Type B pancreatic cell (in vitro differentiated cells): ENCODE measurements at places on chromosomes 6 and 20.

DNA sequence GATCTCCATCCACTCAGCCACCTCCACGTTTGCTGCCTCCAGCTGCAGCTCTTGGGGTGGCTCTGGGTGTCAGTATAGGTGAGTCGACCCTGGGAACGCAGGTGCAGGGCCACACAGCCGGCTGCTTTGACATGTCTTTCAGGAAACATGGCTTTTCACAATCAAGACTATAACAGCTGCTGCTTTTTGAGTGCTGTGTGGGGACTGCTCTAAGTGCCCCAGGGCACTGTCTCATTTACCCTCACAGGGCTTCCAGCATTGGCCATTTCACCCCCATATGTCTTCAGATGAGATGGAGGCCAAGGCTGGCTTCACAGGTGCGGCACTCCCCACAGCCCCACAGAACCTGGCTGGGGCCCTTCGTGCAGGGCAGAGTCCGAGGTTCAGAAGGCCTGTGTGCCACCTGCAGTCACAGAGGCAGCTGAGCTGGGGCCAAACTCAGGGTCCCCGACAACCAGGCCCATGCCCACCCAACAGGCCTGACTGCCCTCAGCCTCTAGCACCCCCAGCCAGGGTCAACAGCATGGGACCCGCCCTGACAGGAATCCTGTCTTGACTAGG is 14.9 kb upstream of the CST7 start:
- DNase-seq: no peak

DNA sequence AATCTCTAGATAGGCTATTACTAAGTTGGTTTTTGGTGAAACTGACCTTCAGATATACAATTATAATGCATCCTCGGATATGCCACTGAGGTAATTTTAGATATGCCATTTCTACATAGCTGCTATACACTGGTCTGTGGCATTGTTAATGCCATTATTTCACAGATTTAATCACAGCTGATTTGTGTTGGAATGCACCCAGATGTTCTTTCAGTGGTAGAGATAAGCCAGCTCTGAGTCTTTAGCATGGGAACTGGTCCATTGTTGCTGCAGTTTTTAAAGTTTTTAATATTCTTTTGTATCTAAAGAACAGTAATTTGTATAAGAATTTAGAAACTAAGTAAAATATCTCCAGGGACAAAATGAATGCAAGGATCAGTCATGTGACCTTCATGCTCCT is 6.8 kb downstream of the TMX4 start:
- no peak for DNase-seq

- DNase-seq: no peak
Observed at GRCh38 chr6:157954150-157955117, 27.2 kb upstream of the SYNJ2 start.

DNA sequence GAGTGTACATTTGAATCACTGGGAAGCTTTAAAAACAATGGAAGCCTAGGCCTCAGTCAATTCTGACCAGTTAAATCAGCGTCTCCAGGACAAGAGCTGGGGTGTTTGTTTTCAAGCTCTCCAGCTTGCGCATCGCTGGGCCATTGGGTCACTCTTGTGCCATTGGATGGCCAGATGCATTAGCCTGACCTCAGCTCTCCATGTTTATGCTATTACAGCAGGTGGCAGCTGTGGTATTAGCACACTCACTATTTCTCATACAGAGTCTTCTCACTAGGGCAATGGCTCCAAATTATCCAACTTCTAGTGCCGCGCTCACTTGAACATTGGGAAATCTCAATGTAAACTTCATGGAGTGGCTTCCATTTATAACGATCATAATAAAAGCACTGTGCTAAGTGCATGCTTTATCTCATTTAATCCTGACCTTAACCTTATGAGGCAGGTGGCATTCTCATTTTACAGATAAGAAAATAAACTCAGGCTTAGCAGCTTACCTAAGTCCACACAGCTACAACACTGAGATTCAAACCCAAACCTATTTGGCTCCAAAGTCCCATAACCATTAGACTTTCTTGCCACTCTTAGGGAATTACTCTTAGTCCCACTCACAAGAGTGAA is 108.8 kb downstream of the PPP1R14C start:
- DNase-seq: no peak

- DNase-seq: no peak
Observed at GRCh38 chr6:37822851-37823682, 3.5 kb downstream of the ZFAND3 start.

GRCh38 chr6:50744976-50745375 is 31.6 kb downstream of the TFAP2D start:
- no peak for DNase-seq

- DNase-seq: no peak
Observed at GRCh38 chr6:24574809-24575208, 71.2 kb downstream of the KIAA0319 start.

DNA sequence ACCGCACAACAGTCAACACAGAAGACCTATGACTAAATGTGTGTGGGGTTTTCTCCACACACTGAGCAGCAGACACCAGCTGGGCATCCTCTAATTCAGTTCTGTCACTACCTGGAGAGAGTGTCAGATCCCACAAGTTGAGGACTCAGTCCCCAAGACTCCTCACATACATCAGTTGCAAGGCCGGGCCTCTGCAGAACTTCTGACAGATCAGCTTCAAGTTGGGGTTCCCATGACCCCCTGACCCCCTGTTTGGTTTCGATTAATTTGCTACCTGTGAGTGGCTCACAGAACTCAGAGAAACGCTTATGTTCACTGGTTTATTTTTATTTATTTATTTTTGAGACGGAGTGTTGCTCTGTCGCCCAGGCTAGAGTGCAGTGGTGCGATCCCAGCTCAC is 3.2 kb upstream of the NINL start:
- DNase-seq: no peak

DNA sequence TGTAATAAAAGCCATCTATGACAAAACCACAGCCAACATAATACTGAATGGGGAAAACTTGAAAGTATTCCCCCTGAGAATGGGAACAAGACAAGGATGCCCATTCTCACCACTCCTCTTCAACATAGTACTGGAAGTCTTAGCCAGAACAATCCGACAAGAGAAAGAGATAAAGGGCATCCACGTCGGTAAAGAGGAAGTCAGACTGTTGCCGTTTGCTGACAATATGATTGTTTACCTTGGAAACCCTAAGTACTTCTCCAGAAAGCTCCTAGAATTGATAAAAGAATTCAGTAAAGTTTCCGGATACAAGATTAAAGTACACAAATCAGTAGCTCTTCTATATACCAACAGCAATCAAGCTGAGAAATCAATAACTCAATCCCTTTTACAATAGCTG is 14.0 kb upstream of the RUNX2 start:
- DNase-seq: no peak

DNA sequence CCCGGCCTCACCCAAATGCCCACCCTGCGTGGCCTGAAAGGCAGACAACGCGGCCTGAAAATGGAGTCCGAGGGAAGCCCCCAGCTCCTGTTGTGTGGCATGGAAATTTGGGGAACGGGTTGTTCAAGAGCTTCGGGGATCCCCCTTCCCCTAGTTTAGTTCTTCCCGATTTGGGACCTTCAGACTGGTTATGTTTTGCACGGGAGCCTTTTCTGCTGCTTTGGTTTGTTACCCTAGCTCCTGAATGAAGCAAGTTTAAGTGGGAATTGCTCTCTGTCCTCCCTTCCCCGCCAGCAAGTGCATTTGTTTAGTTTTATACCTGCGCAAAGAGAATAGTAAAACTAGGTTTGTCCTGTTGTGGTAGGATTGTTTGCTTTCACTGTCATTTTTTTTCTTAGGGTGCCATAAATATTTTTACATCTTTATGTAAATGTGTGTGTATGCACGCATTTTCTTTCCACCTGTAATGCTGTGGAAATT is 604 bp downstream of the SH3BGRL2 start:
- no peak for DNase-seq

DNA sequence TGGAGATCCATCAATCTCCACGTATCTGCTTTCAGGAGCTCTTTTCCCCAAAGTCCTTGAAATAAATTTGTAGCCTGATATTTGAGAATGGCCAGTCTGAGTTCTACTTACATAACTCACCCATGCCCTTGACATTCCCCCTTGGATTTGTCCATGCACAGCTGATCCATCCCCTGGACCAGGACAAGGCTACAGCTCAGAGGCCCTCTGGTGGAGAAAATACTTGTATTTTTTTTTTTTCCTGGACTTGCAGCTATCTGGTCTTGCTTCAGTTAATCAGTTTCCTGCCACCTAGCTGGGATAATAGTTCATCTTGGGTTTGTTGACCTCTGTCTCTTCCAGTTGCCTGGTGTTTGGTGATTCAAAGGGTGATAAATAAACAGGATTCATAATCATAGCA is 467.6 kb downstream of the DHX35 start:
- no peak for DNase-seq

DNA sequence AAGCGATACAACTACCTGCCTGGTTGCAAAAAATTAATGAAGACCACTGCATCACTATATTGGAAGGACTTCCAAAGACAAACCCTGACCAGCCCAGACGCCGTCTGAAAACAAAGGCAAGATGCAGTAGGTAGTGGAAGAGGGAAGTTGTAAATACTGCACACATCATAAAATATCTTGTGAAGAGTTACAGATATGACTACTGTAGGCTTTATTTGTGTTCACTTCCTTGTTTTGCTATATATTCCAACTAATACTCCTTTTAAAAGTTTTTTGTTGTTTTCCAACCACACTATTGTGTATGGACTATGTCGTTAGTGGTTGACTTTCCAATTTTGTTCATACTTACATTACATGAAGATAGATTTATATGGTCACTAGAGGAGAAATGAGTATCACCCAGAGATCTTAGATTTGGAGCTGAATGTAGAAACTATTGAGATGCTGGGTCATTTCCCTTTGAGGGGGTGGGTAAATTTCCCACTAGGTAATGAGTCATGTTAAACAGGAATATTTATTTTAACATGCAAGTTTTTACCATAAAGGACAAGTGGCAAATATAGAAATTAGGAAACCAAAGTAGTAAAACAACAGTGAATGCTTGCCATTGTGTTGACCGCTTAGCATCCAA is 16.6 kb upstream of the TXLNB start:
- no peak for DNase-seq

DNA sequence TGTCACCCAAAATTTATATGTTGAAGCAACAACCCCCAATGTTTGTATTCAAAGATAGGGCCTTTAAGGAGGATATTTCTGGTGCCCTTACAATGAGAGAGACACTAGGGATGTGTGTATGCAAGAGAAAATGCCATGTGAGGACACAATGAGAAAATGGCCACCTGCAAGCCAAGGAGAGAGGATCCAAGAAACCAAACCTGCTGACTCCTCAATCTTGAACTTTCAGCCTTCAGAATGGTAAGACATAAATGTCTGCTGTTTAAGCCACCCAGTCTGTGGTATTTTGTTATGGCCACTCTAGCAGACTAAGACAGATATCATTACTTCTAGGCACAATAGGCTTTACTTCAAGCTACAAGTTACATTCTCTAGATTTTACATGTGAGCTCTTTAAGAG is 1145.1 kb upstream of the MAP3K7 start:
- no peak for DNase-seq
